ENCODE measurements at places on chromosomes 5 and 9.

DNA sequence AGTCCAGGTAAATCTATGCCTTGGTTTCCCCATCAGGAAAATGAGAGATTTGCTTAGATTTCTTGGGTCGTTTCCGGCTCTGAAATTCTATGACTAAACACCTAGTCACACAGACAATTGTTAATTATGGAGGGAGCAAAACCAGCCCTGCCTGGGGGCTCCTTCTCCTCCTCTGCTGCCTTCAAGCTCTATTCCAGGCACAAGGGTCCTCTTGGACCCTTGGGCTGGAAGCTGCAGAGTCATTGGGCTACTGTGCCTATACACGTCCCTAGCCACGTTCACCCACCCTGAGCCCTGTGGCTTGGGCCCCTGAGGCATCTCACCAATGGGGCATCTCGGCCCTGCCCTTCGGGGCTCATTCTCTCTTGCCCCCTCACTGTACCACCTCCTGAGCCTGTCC, 73.8 kb upstream of the TBC1D2 start:
- no peak for DNase-seq

DNA sequence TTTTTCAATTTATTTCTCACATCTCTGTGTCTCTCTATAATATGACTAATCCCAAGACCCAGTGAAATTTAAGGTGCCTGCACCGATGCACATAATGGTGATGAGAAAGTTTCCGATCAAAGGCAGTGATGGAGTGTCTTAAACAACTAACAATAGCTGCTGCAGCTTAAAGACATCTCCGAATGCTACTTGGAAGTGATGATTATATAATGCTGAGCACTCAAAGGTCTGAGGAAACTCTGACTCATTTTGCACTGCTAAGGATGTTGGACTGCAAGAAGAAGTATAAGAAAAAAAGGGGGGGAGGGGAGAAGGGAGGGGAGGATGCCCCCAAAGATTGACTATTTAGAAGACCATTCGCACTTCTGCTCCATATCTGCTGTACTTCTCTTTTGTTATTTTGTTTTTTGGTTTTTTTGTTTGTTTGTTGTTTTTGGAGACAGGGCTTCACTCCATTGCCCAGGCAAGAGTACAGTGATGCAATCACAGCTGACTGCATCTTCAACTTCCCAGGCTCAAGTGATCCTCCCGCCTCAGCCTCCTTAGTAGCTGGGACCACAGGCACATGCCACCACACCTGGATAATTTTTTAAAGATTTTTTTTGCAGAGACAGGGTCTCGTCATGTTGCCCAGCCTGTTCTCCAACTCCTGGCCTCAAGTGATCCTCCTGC, 192.2 kb downstream of the HSD17B3 start:
- no peak for DNase-seq

GRCh38 chr5:74581988-74582365, 58.6 kb downstream of the ENC1 start:
- no peak for DNase-seq

- DNase-seq, result no peak
These were observed 196.6 kb downstream of the PLK2 start for GRCh38 chr5:58263296-58263695.

GRCh38 chr5:178995341-178995690, 196 bp upstream of the GRM6 start:
- no peak for DNase-seq
